ENCODE measurements at places on chromosomes 5 and 9.

DNA sequence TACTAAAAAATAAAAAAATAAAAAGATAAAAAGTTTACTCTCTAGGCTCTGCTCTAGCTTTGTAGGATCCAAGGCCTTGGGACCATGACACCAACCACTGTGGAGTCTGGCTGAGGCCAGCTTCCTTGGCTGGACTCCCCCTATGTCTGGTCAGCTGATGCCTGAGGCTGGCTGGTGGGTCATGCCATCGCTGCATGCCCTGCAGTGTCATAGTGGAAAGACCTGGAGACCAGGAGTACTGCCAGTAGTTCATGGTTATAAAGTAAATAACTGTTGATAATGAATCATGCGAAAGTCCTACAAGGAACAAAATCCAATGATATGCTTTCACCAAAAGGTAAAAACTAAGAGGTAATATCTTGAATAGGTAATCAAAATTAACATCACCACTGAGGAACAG is 43.2 kb downstream of the GARNL3 start:
- DNase-seq: no peak

DNA sequence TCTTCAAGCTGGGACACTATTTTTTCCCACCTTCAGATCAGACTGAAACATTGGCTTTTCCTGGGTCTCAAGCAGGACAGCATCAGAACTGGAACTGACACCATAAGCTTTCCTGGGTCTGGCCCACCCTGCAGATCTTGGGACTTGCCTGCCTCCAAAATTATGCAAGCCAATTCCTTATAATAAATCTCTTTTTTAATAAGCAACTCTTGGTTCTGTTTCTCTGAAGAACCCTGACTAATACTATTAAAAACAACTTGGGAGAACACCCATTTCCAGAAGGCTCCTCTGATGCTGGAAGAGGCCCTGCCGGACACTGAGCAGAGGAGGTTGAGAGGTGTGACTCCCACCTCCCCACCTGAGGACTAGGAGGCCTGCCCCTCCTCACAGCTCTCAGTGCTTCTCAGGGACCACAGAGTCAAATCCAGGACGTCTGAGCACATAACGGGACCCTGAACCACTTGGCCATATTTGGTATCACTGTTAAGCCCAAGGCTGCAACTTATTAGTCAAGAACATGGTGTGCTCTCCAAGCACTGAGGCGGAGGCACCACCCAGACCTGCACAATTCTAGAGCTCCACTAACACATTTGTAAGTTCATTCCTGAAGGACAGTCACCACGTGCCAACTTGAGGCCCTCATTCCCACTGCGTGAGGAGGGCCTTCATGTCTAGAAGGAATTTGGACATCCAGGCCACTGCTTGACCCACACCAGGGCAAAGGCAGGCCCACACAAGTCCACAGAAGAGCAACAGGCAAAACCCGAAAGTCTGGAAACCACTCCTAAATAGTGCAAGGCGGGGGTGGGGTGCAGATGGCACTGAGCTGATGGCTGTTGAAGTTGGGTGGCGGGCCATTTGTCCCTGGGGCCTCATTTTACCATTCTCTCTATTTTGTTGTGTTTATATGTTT is 9.5 kb downstream of the SHC3 start:
- DNase-seq: no peak

GRCh38 chr9:127977884-127978647 is 2.7 kb downstream of the EEIG1 start:
- DNase-seq: no peak

DNA sequence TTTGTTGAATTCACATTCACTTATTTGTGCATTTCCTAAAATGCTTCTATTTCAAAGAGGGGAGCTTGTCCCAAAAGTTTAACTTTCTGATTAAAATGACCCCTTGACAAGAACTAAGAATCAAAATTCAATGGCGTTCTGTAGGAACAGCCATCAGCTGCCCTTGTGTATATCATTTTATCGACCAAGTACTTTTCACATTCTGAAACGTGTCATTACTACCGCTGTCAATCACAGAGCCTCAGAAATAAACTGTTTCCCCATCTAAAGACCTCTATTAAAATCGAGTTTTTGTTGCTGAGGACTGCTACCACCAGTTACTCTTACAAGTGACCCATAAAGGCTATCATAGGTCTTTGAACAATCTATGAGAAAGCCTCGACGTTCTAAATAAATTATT is 1.6 kb upstream of the FOXD1 start:
- DNase-seq: no peak

DNA sequence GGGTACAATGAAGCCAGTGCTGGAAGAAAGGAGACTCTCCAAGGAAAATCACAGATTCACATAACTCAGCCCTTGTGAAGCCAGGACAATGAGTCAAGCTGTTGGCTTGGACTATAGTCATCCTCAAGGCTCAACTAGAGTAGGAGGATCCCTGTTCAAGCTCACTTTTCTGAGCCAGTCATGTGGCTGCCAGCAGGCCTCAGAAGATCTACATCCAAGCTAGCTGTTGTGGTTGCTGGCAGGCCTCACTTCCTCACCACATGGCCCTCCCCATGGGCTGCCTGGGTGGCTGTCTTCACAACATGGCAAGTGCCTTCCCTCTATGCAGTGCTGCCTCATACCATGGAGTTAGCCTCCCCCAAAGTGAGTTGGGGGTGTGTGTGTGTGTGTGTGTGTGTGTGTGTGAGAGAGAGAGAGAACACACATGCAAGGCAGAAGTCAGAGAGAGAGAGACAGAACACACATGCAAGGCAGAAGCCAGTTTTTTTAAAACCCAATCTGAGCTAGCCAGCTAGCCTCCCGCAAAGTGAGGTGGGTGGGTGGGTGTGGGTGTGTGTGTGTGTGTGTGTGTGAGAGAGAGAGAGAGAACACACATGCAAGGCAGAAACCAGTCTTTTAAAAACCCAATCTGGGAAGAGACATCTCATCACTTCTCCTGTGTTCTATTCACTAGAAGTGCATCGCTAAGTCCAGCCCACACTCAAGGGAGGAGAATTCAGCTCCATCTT is 17.1 kb downstream of the SCAI start:
- DNase-seq: peak; percentile 69

DNA sequence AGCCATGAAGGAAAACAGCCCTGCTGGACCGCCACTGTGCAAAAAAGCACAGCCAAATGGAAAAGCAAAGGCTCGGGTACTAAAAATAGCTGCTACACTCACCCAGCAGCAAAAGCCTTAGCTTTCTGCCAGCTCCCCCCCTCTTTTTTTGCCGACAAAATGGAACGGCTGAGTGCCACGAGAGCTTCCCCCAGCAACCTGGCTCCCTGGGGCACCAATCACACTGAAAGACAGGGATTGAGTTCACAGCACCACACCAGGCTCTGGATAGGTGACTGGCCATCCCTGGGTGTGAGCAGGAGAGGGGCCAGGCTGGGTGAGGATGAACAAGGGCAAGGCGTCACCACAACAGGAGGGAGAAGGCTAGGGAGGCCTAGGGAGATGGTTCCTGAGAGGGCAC is 66.7 kb downstream of the SIL1 start:
- DNase-seq: no peak

- DNase-seq: no peak
Measured at GRCh38 chr5:151134228-151134627, 23.4 kb downstream of the ANXA6 start.

DNA sequence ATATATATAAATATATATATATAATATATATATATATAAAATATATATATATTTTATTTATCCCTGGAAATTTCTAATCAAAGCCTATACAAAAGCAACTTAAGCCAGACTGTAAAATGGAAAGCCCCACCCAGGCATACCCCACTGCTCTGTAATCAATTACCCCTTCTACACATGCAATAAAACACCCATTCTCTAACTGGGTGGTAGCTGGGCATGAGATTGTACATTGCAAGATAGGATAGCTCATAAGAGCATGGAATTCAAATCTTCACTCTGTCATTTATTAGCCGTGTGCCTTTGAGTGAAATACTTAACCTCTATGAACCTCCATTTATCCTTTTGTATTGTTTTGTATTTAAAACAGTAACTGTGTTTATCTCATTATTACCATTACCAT is 405.3 kb upstream of the SLC30A5 start:
- no peak for DNase-seq

- no peak for DNase-seq
Measured at GRCh38 chr5:90855296-90856010, 296.9 kb downstream of the ADGRV1 start.

DNA sequence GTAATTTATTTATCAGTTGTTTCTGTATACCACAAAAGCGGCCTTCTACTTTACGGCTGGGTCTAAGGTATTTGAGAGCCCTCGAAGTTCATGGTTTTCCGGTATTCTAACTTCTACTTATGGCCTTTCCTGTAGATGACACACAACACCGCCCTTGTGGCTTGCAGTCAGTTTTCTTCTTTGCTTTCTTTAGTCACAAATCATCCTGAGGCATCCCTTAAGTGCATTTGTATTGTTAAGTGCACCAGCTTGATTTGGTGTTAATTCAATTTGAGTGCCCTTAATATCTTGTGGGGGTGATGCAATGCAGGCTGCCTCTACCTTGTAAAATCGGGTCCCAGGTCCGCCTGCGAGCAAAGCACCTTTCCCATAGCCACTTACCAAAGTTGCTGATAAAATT is 511.9 kb downstream of the CCDC171 start:
- no peak for DNase-seq

GRCh38 chr5:163456029-163456589 is 3.8 kb downstream of the NUDCD2 start:
- DNase-seq: no peak

DNA sequence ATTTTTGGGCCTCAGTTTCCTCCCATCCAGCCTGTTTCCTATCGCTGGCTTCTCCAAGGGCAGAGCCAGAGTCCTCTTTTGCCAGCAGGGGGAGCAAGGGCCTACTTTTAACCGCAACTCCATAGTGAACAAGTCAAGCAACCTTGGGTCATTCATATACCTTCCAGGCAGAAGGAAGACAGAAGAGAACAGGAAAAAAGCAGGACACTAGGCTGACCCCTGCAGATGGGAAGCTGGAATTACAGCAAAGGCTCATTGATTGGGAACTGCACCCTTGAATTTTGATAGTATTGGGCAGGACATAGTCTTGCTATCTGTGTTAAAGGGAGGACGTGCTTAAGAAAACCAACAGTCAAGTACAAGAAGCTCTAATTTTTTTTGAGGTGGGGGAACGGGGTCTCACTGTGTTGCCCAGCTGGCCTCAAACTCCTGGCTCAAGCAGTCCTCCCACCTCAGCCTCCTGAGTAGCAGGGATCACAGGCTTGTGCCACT is 30.1 kb downstream of the QRFP start:
- peak; percentile 23 for DNase-seq

- no peak for DNase-seq
Measured at GRCh38 chr5:160747987-160748386, 104.0 kb downstream of the ATP10B start.

DNA sequence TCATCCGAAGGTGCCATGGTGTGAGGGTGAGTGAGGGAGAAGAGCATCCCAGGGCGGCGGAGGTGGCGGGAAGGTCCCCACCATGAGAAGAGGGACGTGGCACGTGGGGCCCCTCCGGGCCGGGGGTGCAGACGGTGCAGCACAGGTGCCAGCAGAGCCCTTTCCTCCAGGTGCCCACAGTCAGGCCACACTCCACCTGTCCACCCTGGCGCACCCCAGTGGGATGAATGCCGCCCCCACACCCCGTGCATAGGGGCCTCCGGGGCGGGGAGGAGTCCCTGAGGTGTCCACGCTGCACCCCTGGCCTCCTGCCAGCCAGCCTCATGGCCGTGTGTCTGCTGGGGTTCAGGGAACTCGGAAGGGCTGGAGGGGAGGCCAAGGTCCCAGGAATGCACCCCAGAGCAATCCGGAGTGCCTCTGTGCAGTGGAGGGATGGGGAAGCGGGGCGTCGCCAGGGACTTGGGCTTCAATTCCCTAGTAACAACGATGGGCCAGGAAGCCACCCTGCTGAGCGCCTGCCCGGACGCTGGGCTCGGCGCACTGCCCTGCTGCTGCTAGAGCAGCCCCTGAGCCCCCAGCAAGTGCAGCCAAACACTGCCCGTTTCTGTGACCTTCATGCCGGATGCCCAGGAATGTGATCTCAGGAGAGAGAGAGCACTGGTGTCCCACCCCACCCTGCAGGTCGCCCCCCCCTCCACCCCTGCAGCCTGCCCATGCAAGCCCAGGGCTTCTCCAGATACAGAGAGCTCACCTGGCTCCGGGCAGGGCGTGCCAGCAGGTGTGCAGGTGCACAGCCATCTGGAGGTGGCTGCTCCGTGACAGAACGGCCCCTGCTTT is 8.8 kb upstream of the NACC2 start:
- DNase-seq: no peak

- no peak for DNase-seq
Measured at GRCh38 chr9:14907696-14908095, 2.5 kb downstream of the FREM1 start.

DNA sequence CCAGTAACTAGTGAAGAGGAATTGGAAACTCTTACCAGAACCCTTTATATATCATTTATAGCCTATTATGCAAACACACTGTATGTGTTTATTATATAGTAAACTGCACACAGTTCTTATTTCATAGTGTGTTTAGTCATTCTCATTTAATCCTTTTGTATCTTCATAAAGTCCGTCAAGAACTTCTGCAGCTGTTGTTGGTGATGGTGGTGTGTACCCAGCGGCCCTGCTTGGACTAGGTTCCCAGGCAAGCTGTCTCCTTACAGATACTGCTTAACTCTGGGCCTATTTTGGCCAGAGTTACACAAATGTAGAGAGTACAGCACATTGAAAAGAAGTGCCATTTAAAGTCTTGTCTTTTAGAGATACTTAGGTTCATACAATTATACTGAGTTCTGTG is 231.9 kb downstream of the NDUFS4 start:
- DNase-seq: no peak

GRCh38 chr5:111596705-111597104 is 84.4 kb upstream of the STARD4 start:
- DNase-seq: no peak

DNA sequence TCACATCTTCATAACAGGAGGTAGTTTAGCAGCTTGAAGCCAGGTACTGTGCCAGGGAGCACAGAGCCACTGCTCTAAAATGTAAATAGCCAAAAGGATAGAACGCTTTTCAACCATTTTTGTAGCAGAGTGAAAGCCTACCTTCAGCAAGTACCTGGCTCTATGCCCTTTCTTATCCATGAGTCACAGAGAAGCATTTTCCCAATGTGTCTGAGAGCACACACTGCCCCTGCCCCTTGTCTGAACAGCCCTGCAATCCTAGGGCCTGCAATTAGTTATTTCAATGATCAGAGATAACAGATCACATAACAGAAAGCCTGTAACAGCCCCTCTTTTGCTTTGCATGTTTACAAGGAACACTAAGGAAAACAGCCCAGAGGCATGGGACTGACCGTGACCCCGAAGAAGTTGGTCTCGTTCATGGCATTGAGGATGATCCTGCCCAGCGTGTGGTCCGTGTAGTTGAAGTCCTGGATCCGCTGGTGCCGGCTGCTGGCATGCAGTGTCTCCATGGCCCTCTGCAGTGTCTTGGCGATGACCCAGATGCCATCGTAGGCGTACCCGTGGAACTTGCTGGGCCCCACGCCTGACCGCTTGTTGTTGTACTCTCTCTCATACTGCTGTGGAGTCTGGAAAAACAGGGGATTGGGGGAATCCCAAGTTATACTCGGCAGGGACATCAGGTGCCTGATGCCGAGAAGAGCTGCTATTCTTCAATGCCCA is 198.3 kb upstream of the TBC1D2 start:
- no peak for DNase-seq
